ENCODE measurements at places on chromosomes 11 and 22.
A peak's percentile ranks its signal among the peaks of the same experiment; 100 is the strongest.

DNA sequence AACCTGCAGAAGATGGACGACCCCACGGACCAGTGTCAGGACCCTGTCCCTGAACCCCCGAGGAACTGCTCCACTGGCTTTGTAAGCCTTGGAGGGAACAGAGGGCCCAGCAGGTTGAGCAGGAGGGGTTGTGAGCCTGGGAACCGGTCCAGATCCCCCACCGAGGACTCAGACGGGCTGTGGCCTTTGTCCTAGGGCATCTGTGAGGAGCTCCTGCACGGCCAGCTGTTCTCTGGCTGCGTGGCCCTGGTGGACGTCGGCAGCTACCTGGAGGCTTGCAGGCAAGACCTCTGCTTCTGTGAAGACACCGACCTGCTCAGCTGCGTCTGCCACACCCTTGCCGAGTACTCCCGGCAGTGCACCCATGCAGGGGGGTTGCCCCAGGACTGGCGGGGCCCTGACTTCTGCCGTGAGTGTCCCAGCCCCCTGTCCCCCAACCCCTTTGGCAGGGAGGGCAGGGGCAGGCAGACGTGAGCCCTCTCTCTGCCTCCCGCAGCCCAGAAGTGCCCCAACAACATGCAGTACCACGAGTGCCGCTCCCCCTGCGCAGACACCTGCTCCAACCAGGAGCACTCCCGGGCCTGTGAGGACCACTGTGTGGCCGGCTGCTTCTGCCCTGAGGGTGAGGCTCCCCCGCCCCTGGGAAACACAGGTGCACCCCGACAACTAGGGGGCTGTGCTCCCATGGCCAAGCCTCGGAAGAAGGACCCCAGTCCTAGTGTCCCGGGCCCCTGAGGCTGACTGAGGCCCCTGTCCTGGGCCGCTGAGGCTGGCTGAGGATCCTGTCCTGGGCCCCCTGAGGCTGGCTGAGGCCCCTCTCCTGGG is 6.4 kb downstream of the MUC5AC start:
- no peak for DNase-seq

- no peak for DNase-seq
Observed at GRCh38 chr11:112744041-112744440, 217.2 kb upstream of the NCAM1 start.

DNA sequence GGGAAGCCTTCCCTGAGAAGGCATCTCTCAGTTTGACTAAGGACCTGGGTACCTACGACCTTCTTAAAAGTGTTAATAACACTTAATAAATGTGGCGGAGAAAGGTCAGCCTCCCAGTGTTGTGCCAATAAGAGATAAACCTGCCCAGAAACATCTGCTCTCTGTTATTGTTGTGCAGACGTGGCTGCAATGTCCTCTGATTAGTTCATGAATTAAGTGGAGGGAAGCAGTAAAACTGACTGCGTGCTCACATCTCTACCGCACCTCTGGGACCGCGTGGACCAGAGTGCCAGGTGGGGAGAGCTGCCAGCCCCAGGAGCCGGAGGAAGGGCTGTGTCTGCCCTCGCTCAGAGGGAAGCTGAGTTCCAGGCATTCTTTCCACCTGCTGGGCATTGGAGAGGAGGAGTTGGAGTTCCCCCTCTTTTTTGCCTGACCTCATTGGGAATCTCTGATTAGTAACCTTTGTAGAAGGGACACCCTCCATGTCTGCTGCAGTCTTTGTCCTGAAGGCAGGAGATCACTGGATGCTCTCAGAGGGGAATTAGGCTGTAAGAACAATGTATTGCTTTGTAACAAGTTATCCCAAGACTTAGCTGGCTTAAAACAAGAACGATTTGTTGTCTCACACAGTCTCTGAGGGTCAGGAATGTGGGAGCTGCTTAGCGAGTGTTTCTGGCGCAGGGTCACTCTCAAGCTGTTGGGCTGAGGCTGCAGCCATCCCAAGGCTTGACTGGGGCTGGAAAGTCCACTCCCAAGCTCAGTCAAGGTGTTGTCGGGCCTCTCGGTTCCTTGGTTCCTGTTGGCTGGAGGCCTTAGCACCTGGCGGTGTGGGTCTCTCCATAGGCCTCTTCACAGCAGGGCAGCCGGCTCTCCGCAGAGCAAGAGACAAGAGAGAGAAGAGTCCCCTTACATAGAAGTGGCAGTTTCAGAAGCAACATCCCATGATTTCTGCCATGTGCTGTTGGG is 247.6 kb upstream of the TBCEL start:
- no peak for DNase-seq

GRCh38 chr11:24560324-24560723 is 63.5 kb downstream of the LUZP2 start:
- no peak for DNase-seq

- DNase-seq = no peak
Observed at GRCh38 chr11:23732026-23732425, 764.8 kb upstream of the LUZP2 start.

DNA sequence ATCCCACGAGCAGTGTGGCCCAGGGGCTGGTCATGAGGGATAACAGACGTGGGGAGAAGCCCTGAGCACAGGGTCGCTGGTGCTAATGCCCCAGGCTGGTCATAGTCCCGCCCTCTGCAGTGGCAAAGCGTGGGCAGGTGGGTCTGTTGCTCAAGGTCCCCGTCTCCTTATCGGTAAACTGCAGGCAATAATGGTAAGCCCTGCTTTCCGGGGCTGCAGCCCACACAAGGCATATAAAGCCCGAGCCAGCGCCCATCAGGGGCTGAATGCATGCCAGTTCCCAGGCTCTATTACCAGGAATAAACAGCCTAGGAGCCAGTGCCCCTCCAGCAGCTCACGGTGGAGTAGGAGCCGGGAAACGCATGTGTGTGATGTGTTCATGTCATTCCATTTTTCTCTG is 261.0 kb downstream of the BRD1 start:
- no peak for DNase-seq

GRCh38 chr11:46676436-46677158 is 23.8 kb downstream of the ARHGAP1 start:
- no peak for DNase-seq

- DNase-seq = no peak
Observed at GRCh38 chr11:331358-332060, 10.8 kb upstream of the IFITM3 start.

DNA sequence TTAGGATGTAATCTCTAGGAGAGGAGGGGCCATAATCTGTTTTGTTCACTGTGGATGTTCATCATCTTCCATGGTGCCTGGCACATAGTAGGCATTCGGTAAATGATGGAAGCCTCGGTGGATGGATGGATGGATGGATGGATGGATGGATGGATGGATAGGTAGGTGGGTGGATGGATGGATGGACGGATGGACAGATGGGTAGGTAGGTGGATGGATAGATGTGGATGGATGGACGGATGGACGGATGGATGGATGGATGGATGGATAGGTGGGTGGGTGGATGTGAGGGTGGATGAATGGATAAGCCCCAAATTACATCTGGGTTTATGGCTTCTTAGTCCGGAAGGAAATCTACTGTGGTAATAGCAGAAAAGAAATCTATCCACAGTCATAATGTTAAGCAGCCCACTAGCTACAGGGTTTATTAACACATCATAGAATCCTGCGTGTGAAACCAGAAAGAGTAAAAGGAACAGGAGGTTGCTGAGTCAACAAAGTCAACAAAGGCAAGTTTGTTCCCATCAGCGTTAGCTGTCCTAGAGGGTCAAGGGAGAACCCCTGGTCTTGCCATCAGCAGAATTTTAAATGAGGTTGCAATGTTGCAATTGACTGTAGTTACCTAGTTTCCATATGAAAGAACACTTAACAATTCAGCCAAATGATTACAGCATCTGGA is 82.8 kb downstream of the C11orf91 start:
- DNase-seq = no peak

DNA sequence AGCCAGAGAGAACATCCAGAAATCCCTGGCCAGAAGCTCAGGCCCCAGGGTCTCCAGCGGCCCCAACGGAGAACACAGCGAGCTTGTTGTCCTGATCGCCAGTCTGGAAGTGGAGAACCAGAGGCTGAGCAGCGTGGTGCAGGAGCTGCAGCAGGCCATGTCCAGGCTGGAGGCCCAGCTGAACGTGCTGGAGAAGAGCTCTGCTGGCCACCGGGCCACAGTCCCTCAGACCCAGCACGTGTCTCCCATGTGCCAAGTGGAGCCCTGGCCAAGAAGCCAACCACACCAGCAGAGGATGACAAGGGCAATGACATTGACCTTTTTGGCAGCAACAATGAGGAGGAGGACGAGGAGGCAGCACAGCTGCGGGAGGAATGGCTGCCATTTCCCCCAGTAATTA is 20.6 kb upstream of the SCGB1D1 start:
- DNase-seq = no peak

GRCh38 chr11:7571640-7572000 is 57.8 kb downstream of the PPFIBP2 start:
- peak; percentile 39 for DNase-seq

DNA sequence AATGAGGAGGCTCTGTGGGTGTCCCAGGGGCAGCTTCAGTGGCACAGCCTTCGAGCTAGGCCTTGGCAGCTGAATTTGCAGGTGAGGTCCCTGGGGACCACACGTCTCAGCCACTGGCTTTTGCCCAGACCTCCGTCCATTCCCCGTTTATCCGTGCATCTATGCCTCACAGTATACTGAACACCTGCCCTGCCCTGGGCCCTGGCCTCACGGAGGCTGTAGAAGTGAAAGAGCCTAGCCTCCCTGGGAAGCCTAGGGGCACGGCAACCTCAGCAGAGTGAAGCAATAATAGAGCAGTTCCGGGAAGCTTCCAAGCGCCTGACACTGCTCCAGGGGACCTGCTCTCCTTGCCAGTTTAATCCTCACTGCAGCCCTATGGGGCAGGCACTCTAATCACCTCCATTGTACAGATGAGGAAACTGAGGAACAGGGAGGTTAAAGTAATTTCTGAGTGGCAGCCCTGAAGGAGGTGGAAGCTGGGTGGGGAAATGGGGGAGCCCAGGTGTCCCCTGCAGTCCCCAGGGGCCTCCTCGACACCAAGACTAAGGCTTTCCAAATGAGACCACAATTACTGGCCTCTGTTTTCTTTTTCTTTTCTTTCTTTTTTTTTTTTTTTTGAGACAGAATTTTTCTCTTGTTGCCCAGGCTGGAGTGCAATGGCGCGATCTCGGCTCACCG is 2.7 kb upstream of the NFAM1 start:
- DNase-seq = no peak

GRCh38 chr11:12785901-12786300 is 111.7 kb downstream of the TEAD1 start:
- no peak for DNase-seq

DNA sequence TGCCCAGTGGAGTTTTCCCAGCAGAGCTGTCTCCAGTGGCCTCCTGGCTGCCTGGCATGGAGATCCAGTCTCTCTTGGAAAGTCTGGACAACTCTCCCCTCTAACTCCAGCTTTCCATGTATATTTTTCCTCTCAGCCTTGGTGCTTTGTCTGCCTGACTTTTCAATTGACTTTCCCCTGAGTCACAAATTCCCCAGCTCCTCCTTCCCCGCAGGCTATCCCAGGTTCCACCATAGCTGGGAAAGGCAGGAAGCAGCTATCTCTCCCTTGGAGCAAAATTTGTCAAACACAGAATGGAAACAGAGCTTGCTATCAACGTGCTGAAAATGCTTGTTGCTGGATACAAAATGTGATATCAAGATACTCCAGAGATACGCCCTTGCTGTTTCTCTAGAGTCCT is 384.8 kb downstream of the TMEM135 start:
- no peak for DNase-seq

DNA sequence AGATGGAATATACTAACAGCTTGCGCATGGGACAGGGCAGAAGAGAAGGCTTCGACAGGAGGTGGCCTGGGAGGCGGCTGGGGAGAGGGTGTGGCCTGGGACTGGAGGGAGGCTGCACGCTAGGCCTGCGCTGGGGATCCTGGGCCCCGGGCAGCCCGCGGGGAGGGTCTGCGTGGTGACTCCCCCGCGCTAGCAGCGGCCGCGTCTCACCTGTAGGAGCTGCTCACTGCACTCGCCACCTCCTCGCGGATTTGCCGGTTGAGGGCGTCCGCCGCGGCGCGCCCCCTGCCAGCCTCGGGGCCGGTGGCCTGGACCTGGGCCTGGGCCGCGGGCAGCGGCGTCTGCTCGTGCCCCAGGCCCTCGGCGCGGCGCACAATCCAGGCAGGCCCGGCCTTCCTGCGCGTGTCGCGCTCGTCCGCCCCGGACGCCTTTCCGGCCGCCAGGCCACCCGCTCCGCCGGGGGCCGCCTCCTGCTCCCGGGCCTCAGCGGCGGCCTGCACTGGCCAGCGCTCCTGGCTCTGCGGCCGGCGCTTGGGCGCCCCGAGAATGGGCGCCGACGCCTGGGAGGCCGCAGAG is 1.5 kb downstream of the MAP6 start:
- DNase-seq = no peak

GRCh38 chr11:47373876-47374719 is 4.2 kb downstream of the SPI1 start:
- peak; percentile 35 for DNase-seq

- no peak for DNase-seq
Observed at GRCh38 chr11:82529936-82530335, 203.7 kb downstream of the FAM181B start.

DNA sequence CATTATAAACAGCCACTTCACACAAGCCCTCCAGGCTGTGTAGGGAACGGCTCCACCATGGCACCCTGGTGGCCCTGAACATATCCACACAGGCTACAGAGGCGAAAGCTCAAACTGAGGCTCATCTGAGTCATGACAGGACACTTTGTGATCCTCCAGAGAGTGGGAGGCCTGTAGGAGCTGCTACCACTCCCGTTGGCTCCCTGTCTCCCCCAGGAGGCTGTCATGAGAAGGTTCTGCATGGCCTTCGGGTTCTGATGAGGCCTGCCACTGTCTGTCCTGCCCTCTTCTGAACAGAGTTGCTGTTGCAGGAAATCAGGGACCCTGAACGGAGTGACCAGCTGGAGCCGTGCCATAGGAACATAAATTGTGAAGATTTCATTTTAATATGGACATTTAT is 23.8 kb upstream of the ALDH3B2 start:
- no peak for DNase-seq

DNA sequence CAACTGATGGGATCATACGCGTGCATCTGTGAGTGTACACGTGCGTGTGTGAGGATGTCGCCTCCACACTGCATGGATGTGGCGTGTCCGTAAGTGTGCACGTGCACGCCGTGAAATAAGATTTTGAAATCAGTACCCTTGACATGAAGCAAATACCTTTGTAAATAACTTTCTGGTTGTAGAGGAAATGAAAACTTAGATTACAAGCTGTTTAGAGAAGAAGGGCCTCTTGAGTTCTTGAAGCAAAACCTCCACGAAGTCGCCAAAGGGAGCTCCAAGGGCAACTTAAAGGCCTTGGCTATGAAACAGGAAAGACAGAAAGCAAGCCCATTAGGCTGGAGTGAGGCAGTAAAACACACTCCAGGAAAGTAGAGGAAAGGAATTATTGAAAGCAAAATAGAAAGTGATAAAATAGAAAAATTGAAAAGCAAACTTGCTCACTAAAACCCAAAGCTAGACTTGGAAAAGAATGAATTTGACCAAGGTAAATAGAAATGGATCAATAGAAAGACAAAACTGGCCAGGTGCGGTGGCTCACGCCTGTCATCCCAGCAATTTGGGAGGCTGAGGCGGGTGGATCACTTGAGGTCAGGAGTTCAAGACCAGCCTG is 29.7 kb upstream of the TOLLIP start:
- DNase-seq = no peak

DNA sequence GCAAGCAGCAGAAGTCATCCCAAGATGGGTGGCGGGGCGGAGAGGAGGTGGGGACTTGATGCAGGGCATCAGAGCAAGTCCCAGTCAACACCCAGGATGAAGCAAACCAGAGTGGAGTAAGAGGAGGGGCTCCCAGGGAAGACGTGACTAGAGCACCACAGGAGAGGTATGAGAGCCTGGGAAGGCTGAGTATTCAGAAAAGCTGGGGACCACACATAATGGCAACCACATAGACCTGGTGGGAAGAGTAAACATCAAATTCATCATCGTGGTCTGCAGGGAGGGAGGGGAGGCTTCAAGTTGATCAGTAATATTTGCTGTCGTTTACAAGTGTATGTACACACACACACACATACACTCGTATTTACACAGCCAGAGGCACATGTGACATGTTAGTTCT is 60.7 kb upstream of the CLTCL1 start:
- no peak for DNase-seq

All from HS-5 (cell line).